ENCODE measurements at places on chromosomes 3 and 15.

DNA sequence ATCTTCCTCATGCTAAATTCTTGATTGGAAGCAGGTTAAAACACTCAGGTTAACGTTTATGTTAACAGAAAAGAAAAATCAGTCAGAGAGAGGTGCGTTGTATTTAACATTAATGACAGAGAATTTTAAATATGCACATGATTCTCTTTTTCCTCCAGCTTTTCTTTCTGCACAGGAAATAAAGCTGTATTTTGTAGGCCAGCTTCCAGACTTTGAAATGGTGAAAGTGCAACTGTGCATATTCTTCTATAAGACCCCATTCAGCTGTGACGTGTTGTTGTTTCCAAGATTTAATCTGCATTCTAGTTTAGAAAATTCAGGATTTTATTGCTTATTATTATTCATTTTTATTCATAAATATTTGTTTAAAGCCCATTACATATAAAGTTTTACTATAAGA, 11.8 kb downstream of the MBNL1 start:
- DNase-seq = no peak

- DNase-seq = no peak
Observed at GRCh38 chr3:62604298-62604697, 230.9 kb upstream of the FEZF2 start.

GRCh38 chr3:39819899-39820298, 10.5 kb downstream of the MYRIP start:
- DNase-seq = no peak

GRCh38 chr3:57826952-57827723, 71.0 kb downstream of the SLMAP start:
- no peak for DNase-seq

DNA sequence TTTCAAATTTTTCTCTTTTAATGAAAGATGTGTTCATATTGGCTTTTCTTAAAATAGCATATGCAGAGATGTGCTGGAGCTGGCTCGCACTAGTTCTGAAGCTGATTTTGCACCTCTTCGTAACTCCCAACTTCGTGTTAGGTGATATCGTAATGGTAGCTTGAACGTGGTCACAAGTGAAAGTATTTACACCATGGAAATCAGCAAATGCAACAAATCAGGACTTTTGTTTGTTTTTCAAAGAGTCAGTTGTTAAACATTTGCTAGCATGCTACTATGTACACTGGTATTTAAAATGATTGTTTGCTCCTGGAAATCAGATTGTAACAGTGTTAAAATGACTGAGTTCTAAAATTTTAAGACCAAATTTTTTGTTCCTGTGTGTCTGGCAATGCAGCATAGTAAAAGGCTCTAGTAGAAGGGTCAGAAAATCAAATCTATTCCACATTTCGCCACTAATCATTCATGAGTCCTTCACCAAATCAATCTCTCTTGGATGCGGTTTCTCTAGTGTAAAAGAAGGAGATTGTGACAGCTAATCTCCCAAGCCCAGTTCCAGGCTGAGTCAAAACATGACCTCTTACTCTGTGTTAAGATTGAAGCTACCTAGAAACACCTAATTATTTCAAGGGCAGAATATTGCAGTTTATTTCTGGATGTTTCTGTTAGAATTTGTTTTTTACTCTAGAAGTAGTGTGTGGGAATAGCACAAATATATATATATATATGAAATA, 34.3 kb upstream of the CMC1 start:
- DNase-seq = no peak

DNA sequence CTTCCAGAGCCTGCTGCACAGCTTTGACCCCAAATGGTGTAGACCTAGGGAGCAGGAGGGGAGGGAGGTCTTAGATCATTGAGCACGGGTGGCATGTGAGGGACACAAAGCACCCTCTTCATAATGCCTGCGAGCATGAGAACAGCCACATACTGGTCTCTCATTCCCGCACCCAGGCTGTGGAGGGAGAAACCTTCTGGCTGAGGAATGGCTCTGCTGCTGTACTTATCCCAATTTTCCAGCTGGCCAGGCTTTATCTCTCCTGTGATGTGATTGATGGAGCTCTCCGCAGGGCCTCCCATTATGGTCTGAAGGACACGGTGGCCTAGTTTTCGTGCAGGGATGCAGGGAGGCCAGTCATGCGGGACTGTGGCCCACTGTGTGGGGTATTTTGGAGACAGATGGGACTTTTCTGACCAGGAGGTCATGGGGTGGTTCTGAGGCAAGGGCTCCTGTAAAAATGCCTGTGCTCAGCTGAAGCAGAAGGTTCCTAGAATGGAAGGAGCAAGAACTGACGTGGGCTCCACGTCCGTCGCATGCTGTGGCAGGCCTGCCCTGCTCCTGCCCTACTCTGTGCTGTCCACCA, 251.5 kb downstream of the PLCL2 start:
- DNase-seq = no peak

DNA sequence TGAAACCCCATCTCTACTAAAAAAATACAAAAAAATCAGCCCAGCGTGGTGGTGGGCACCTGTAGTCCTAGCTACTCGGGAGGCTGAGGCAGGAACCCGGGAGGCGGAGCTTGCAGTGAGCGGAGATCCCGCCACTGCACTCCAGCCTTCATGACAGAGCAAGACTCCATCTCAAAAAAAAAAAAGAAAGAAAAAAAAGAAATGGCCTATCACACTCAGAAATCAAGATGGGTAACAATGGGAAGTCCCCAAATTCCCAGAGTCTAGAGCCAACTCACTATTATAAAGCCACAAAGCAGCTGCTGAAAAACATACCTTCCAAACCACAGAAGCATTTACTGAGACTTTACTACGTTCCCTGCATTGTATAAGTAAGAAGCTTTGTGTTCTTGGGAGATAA, 7.5 kb downstream of the HDGFL3 start:
- peak; percentile 11 for DNase-seq

- no peak for DNase-seq
Observed at GRCh38 chr15:89400116-89400781, 65.6 kb upstream of the POLG start.

DNA sequence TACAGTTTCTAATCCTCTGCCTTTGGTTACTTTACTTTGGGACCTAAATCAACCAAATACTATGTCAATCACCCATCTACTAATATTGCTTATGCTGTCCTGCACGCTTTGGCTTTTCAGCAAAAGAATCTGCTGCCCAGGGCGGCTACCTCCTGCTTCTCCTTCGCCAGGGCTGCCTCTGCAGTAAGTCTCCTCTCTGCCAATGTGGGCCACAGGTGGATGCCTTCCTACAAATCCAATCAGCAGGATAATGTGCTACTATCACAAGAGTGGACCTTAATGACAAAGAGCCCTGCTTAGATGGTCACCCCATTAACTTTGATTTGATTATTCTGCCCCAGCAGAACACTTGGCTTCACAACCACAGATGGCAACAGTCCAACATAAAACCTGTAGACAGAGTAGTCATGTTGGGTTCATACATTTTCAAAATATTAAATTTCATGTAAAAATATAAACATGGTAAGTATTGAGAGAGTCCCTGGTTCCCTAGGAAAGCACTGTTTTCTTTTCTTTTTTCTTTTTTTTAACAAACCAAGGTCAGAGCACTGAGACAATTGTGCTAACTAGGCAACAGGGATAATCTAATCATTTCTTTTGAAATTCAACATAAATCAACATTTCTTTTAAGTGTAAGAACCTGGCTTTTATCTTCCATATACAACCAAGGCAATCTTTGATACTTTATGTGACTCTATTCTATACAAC, 298.3 kb downstream of the ZBTB20 start:
- DNase-seq = no peak

DNA sequence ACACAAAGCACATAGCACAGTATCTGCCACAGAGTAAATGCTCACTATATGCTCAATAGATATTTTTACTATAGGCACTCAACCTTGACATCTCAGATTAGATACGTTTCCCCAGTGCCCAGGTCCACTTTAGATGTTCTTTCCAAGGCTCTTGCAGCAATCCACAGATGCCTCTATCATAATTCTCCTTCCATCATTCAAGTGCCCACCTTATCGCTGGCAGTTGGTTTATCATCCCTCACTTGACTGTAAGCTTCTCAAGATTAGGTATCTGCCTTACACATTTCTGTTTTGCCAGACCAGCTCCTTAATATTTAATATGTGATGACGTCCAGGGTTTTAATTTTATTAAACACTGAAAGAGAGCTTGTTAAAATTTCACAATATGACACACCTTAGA, 8.6 kb downstream of the NCEH1 start:
- DNase-seq = no peak

DNA sequence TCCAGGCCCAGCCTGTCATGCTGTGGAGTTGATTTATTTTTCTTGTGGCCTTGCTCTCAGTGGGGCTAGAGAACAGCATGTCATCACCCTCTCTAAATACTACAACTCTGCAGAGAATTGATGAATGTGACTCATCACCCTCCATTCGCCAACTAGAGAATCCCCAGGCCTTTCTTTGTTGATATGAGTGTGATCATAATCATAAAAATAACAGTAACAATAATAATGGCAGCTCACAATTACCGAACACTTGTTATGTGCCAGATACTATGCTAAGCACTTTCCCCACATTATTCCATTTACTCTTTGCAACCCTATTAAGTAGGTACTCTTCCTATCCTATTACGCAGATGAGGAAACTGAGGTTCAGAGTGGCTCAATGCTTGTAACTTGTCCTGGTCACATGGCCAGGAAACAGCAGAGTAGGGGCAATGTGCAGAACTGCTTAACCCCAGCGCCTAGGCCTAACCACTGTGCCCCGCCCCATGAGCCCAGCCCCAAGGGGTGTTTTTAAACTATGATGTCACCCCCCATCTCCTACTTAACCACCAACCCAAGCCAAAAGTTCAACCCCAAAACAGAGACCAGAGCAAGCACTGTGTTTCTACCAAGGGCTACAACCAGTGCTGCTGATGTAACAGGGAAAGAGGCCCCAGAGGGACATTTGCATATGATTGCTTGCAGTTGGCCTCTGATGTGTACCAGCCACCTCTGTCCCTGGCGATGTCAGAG, 104.5 kb downstream of the ADCY5 start:
- DNase-seq = no peak

- no peak for DNase-seq
Observed at GRCh38 chr3:192847941-192848340, 69.7 kb downstream of the MB21D2 start.

DNA sequence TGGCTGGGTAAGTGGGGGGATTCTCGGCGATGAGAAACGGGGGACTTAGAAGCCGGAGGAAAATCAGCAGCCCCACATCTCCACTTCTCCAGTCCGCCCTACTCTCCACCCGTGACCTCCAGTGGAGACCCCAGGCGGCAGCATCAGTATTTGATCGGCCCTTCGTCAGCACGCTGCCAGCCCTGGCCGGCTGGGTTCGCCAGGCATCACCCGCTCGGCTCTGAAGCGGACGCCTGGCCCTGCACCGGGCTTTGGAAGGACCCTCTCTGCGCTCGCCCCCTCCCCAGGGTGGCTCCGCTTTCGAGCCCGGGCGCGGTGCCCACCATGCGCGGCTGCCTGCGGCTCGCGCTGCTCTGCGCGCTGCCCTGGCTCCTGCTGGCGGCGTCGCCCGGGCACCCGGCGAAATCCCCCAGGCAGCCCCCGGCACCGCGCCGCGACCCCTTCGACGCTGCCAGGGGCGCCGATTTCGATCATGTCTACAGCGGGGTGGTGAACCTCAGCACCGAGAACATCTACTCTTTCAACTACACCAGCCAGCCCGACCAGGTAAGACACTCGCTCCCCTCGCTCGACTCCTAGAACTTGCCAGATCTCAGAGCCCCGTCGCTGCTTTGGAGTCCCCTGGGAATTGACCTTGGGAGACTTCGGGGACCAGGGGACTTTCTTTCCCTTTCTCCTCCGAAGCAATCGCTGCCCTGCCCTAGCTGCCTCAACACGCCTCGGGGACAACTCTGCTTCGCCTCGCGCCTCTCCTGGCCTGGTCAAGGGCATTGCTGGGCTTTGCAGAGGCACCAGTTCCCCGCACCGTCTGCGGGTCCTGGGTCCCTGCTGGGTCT, 561 bp downstream of the SIDT1 start:
- DNase-seq = peak; percentile 34

- DNase-seq = no peak
Observed at GRCh38 chr3:43372809-43373559, 86.6 kb downstream of the SNRK start.

DNA sequence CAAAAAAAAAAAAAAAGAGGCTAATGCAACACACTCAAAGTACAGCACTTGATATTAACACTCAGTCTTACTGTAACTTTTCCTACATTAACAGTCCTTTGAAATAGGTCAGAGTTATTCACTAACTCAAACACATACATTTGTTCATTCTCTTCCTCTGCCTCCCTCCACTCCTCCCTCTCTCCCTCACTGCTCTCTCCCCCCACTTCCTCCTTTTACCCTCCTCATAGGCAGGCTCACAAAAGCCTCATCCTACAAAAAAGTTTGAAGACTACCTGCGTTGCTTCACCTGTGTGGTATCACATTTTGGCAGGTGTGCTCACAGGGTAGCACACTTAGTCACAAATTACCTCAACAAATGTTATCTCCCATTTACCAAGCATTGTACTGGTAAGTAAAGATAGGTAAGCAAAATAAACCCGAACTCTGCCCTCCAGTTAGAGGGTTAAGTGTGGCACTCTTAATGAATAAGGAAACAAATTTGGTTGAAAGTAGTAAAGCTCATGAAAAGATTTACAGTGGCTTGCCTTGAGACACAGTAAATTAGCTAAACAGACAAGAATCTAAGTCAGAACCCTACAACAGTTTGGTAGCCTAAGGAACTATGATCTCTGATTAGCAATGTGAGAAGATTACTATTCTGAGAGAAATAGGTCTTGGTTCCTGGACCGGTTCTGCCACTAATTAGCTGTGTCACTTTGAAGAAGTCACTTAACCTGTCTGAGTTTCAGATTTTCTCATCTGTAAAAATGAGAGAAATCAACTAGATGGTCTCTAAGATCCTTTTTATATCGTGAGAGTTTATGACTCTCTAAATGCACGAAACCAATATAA, 151.0 kb upstream of the MLF1 start:
- no peak for DNase-seq

- DNase-seq = no peak
Observed at GRCh38 chr15:77636209-77636608, 3.5 kb upstream of the LINGO1 start.

GRCh38 chr3:170421111-170421641, 2.5 kb downstream of the CLDN11 start:
- DNase-seq = no peak

Measured in activated T-helper 1 cell treated with anti-CD3 and anti-CD28 coated beads, Interleukin-12 subunit alpha, Interleukin-12 subunit beta, Interleukin-2, Interleukin-4 antibody, amounts not matched to agents 30 ng/mL and 10 ng/mL and 1 ng/mL, durations not matched to agents 14 hours and 24 hours and 36 hours (primary cell).